ENCODE measurements at places on chromosomes 13 and 19. TPM values are rescaled to one million over a fixed set of nuclear protein-coding genes. Genes with fewer than 3 reads are reported as not detected.

GRCh38 chr13:37598597-37598996, at the start of gene POSTN:
POSTN (minus strand) TSS chr13:37598768; CDS start chr13:37598726, 42 bp downstream.
- no peaks in the 10 kb centered on the region for H3K27me3 ChIP-seq
- no peaks in the 10 kb centered on the region for H3K36me3 ChIP-seq
- DNase-seq: no peak
- no peak within 1 kb of the TSS for H3K27ac ChIP-seq

GRCh38 chr19:33639035-33639681, 17.4 kb downstream of the CHST8 start:
- H3K36me3 ChIP-seq: no peaks in the 10 kb centered on the region
- DNase-seq: no peak
- H3K4me3 ChIP-seq: no peak overlapping the region

- H3K36me3 ChIP-seq: no peaks in the 10 kb centered on the region
- no peak overlapping the region for H3K4me3 ChIP-seq
- no peak overlapping the region for H3K27ac ChIP-seq
- H3K27me3 ChIP-seq: peaks cover 6% of the 10 kb centered on the region
- no peak for DNase-seq
Measured at GRCh38 chr13:112349681-112350080, 26.5 kb upstream of the SPACA7 start.

DNA sequence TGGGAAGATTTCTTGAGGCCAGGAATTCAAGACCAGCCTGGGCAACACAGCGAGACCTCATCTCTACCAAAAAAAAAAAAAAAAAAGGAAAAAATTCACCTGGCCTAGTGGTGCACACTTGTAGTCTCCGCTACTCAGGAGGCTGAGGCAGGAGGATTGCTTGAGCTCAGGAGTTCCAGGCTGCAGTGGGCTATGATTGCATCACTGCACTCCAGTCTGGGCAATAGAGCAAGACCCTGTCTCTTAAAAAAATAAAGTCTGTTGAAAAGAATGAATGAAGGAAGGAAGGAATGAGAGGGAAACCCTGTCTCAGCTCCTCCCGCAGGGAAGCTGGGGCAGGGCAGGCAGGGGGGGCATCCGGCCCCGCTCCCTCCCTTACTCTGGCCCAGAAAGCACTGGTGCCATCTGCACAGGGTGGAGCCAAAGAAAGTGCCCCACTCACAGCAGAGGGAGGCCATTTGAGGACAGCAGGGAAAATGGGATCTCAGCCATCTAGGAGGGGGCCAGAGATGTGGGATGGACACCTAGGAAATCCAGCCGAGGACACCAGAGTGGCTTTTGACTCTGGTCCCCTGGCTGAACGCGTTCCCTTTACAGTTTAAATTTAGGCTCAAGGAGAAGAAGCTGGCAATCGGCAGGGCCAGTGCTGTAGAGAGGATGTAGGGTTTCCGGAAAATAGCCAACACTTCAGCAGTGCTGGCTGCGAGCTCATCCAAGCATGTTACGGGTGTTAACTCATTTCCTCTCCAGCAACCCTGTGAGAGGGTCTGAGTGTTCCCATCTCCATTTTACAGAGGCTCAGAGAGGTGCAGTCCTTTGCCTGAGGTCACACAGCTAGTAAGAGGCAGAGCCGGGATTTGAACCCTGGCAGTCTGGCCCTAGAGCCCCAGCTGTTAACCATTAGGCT, 3.6 kb upstream of the HPN start:
- no peak for DNase-seq
- H3K27ac ChIP-seq: peak overlapping the region; percentile 84
- peaks cover 55% of the 10 kb centered on the region for H3K4me1 ChIP-seq
- no peaks in the 10 kb centered on the region for H3K36me3 ChIP-seq

GRCh38 chr19:47049307-47049700, 880 bp upstream of the TMEM160 start:
- DNase-seq: no peak
- H3K4me3 ChIP-seq: no peak overlapping the region
- no peaks in the 10 kb centered on the region for H3K27me3 ChIP-seq
- H3K4me1 ChIP-seq: no peaks in the 10 kb centered on the region

DNA sequence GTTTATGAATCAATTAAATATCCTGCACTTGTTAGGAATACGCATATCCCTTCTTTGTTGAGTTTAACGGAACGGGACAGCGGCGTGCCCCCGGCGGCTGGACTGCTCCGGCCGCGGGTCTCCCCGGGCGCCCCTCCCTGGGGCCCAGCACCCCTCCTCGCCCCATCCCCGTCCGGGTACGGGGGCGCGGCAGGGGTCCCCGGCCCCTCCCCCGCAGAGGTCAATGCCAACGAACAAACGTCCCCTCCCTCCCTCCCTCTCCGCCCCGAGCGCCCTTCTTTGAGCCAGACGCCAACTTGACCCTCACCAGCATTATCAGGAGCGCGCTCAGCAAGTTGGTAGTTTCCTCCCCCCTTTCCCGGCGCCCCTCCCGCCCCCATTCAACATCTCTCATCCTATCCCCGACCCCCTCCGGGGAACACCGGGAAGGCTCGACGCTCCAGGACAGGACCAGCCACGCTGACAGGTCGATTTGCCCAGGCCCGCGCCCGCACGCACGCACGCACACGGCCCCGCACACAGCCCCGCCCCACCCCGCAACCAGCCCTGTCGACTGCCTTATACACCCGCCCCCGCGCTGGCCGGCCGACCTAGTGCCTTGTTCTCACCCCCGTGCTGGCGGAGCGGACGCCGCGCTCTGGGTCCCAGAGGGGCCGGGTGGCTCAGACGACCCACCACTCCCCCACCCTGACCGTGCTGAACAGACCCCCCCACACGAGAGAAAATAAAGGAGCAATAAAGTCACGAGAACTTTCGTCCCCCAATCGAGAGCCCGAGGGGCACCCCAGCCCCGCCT, 5.0 kb downstream of the LYL1 start:
- peaks cover 95% of the 10 kb centered on the region for H3K4me1 ChIP-seq
- DNase-seq: peak; percentile 75
- H3K27me3 ChIP-seq: peaks cover 3% of the 10 kb centered on the region
- peaks cover 3% of the 10 kb centered on the region for H3K36me3 ChIP-seq

DNA sequence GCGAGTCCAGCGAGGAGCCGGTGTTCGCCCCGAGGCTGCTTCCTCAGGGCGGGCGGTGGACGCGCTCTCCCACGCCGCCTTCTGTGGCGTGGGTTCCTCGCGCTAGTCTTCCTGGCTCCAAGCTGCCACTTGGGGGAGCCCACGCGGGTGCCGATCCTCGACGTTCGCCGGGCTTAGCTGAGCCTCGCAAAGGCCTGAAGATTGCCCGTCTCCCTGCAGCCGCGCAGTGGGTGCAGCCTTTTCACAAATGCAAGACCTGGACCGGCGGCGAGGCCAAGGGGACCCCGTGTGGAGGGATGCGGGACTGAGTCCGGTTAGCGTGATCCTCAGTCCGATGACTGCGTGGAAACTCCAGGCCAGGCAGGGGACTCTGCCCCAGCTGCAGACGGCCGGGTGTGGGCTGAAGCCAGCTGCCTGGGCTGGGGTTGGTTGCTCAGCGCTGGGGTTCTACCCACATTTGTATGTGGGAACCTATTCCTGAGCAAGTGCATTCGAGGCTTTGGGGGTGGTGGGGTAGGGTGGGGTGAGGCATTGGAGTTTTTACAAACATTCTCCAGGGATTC, 16.6 kb upstream of the LRP3 start:
- H3K36me3 ChIP-seq: no peaks in the 10 kb centered on the region
- H3K4me3 ChIP-seq: peak overlapping the region; percentile 99
- peak overlapping the region; percentile 97 for H3K27ac ChIP-seq
- peaks cover 17% of the 10 kb centered on the region for H3K4me1 ChIP-seq

DNA sequence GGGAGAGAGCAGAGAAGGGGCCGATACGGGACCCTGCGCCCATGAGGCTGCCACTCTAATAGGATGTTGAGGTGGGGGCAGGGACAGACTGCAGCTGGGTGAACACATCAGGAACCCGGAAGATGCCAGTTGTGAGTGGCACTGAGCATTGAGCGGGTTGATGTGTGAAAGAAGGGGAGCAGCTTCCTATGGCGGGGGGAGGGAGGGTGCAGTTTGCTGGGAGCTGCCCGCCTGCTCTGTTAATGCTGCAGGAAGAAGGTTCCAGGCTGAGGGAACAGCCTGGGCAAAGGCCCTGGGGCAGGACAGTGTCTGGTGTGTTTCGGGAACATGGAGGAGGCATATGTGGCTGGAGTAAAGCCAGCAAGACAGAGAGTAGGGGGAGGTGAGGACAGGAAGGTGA, 29.8 kb downstream of the DNM2 start:
- no peaks in the 10 kb centered on the region for H3K27me3 ChIP-seq
- H3K4me1 ChIP-seq: peaks cover 87% of the 10 kb centered on the region
- H3K27ac ChIP-seq: no peak overlapping the region
- H3K4me3 ChIP-seq: no peak overlapping the region
- no peaks in the 10 kb centered on the region for H3K36me3 ChIP-seq

Gene TMEM238
- not detected for polyA plus RNA-seq

Gene PSG6
- not detected for polyA plus RNA-seq

Gene ZNF616
- 1.7 TPM for polyA plus RNA-seq

Gene LIM2
- polyA plus RNA-seq: not detected

Measured in heart left ventricle (tissue), 16 donors.